SK-MEL-5 (cell line): ENCODE measurements at places on chromosomes 4 and X. TPM values are rescaled to one million over a fixed set of nuclear protein-coding genes. Genes with fewer than 3 reads are reported as not detected.

DNA sequence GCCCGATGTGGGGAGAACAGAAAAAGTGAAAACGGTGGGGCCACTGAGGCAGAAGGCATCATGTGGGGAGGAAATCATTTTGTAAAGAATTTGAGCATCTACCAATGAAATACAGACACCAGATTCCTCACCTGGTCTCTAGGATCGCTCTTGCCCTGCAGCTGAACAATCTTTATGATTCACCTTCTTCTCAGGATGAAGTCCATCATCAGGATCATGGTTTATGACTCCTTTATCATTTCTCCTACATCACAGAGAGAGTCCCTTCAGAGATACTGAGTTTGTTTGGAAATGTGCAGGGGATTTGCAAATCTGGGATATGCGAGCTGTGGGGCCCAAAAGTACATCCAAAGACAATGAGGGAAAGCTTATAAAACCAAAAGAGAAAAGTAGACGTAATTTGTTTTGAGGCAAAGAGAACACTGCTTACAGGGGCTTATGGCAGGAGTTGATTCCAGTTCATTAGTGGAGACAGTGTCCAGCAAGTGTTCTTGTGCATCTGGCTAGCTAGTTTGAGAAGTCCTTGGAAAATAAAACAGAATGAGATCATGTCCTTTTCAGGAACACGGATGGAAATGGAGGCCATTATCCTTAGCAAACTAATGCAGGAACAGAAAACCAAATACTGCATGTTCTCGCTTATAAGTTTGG is 15.3 kb upstream of the ANXA5 start:
- no peak for DNase-seq

DNA sequence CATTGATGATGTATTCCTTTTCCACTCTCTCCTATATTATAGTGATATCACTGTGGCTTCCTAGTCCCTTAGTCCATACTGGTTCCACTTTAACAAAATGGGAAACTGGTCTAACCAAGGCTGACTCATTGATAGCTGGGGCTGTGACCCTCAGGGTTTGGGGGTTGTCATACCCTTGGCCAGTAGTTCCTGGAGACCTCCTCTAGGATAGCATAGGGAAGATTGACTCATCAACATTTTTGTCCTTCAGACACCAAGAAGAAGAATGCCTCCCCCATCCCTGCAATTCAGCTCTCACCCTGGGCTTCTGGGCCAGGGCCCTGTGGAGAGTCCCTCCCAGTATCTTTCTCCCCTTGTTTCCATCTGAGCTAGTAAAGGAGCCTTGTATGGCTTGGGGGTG is 68.8 kb upstream of the PRPS1 start:
- DNase-seq: no peak

The TEC gene
- total RNA-seq: 2.2 and 2.9 TPM in 2 replicates

GRCh38 chrX:79096145-79096556 is 48.3 kb upstream of the GPR174 start:
- no peak for DNase-seq

DNA sequence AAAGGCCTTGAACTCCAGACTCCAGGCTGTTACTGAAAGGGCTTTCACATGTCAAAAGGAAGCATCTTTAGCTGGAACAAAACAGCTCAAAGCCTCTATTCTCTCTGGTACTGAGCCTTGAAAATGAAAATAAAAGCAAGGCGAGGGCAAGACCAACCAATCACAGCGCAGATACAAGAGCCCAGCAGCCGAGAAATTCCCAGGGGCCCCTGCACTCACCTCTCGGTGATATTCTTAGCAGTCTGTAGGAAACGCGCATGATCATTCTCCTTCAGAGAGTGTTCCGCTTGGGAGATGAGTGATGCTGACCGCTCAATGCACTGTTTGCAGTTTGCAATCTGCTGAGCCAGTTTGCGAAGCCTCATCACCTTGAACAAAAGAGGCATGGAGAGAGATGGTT is 138.1 kb downstream of the MID1 start:
- DNase-seq: no peak

The CFAP99 gene
- total RNA-seq: not detected in 2 replicates

DNA sequence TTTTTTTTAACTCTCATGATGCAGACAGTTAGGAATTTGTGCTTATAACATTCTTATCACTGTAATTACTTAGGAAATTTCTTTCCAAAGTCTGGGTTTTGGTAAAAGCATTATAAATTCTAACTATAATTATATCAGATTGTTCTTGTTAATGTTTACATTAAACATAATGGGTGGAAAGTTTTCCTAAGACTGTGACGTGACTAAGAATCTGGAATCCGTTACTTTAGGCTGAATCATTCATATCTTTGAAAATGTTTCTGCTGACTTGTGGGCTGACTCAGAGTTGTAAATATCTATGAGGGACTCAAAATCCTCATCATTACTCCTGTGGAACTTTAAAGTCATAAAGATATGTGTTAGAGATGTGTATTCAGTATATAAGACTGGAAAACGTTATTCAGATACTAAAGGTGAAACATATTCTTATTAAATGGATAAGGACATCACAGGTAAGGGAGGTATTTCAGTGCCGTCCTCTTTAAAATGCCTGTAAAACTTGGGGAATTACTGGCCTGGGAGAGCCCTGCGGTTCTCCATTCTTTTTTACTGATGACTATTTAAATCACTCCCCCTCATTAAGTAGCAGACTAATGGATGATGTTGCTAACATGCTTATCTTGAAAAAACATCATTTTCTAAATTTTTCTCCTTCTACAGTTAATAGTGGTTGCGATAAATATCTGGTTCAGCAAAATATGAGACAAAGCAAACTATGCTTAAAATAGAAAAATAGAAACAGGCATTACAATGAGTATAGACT is 159.0 kb downstream of the DCLK2 start:
- no peak for DNase-seq
